ENCODE measurements at places on chromosomes 6 and 20.

GRCh38 chr20:46814366-46815232 is 80.0 kb upstream of the EYA2 start:
- peak; percentile 89 for DNase-seq

DNA sequence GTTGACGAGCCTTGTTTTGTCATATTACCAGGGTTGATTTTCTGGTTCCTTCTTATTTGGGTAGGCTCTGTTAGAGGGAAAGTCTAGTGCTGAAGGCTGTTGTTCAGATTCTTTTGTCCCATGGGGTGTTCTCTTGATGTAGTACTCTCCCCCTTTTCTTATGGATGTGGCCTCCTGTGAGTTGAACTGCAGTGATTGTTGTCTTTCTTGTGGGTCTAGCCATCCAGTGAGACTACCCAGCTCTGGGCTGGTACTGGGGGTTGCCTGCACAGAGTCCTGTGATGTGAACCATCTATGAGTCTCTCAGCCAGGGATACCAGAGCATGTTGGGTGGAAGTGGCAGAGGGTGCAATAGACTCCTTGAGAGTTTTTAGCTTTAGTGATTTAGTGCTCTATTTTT is 680.6 kb downstream of the RFPL4B start:
- no peak for DNase-seq

DNA sequence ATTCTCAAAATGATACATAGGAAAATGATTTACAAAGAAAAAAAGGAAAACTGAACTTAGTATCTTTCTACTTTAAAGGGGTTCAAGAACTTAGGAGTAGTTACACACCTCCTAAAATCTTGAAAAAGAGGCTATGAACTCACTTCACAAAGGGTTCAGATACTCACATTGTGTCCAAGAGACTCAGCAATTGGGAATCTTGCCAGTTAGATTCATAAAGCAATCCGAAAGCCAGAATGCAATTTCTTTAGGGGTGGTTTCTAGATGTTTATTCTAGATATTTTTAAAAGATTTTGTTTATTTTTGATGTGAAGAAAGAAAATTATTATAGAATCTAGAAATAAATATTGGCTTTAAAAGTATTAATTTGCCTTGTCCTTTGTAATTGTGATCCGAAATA is 1.7 kb upstream of the MYB start:
- no peak for DNase-seq

DNA sequence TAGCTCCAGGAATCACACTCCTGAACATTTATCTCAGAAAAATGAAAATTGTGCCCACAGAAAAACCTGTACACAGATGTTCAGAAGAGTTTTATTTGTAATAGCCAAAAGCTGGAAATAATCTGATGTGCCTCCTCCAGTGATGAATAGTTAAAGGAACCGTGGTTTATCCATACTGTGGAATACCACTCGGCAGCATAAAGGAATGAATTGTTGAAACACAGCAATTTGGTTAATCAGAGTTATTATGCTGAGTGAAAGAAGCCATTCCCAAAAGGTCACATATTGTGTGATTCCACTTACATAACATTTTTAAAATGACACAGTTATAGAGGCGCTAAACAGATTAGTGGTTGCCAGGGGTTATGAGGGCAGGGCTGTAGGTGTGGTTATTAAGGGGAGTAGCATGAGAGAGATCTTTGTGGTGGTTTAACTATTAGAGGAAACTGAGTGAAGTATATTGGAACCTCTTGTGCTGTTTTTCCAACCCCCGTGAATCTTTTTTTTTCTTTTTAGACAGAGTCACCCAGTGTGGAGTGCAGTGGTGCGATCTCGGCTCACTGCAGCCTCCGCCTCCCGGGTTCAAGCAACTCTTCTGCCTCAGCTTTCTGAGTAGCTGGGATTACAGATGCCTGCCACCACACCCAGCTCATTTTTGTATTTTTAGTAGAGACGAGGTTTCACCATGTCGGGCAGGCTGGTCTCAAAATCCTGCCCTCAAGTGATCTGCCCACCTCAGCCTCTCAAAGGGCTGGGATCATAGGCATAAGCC is 26.2 kb downstream of the PSMF1 start:
- no peak for DNase-seq

- peak; percentile 72 for DNase-seq
Observed at GRCh38 chr6:138465007-138465645, 34.2 kb downstream of the NHSL1 start.

DNA sequence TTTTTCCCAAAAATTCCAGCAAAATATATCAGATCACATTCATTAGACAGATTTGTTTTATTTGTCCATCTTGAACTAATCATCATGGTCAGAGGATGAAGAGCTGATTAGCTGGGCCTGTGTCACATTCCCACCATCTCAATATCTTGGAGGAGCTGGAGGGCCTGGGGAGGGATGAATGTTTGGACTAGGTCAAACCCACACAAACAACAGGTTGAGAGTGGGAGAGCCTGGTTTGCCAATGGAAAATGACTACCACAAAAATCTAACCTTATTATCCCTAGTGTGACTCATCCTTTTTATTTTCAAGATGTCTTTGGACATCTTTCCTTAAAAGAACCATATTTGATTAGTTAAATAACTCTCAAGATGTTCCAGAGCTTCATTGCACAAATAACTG is 242.4 kb downstream of the OGFRL1 start:
- DNase-seq: no peak

GRCh38 chr6:115677198-115677597 is 383.5 kb downstream of the FRK start:
- no peak for DNase-seq

- DNase-seq: no peak
Observed at GRCh38 chr20:44448753-44449546, 26.7 kb upstream of the TTPAL start.

- DNase-seq: no peak
Observed at GRCh38 chr6:75347898-75348610, 63.5 kb upstream of the TMEM30A start.

- no peak for DNase-seq
Observed at GRCh38 chr6:129015721-129016120, 132.8 kb downstream of the LAMA2 start.

DNA sequence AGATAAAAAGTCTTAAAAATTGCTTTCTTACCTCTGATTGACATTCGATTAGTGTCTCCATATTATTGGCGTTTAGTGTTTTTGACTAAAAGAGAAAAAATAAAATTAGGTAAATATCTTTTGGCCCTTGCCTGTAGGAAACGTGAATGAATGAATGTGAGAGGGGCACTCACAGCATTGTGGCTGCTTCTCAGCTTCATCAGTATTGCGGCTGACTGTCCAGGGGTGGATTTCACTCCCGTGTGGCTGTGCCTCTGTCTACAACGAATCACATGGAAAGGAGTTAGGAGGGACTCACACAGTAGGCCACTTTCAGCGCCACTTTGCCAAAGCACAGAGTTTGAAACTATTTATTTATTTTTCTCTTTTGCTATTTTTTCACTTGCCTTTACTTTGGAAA is 844 bp downstream of the TAGAP start:
- no peak for DNase-seq

GRCh38 chr6:137157601-137158000 is 15.8 kb downstream of the IL22RA2 start:
- DNase-seq: no peak

DNA sequence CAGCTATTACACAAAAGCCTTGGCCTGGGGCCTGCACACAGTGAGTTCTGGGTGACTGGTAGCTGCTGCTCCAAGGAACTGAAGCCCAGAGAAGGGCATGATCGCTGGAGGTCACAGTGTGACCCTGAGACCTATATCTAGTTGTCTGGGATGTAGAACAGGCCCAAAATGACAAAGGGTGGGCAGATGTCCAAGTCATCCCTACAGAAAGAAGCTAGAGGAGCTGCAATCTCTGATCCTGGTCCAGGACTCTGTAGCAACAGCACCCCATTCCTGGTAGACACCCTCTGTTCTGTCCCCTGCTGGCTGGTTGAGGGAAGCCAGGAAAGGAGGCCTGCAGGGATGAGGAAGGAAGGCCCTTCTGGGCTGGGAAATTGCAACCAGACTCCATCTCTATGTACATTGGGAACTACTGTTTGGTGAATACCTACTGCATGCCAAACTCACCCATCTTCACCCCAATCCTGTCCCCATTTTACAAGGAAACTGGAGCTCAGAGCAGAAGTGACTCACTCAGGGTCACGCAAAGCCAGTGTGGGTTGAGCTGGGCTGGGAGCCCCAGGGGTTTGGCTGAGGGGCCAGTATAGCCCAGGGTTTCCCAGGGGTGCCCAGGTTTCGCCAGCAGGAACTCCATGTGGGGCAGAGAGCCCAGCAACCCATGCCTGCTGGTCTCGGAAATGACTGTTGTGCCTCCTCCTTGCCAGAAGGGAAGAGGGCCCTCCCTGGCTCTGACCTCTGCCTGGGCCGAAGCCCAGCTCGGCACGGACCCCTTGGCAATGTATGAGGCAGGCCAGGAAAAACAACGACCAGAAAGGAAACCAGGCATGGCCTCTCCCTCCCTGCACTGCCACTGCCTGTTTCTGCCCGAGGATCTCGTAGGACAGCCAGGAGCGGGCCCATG is 44.9 kb upstream of the TLDC2 start:
- peak; percentile 75 for DNase-seq

GRCh38 chr20:41299899-41300298 is 17.6 kb downstream of the ZHX3 start:
- no peak for DNase-seq

DNA sequence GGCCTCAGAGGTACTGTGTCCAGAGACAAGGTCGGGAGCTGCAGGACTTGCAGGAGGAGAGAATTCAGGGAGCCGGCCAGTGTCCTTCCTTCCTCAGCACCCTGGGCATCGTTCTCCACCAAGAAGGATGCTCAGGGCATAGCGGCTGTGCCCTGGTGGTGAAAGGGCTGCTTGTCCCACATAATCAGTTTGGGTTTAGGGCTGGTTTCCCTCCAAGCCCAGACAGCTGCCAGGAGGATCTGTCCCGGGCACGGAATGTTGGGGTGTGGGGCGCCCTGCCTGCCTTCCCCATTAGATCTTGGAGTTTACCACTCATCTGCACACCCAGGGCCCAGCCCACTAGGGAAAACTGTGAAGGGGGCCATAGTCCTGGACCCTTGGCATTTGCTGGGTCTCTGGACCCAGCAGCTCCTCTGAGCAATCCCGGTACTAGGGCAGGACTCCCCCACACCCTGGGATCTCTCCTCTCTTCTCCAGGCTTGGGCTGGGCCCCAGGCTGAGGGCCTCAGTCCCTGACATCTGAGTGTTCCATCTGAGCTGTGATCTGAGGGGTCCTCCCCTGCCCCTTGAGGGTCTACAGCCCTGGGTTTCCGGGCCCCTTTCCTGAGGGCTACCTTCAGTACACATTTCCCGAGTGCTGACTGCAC is 18.6 kb upstream of the SPDEF start:
- peak; percentile 5 for DNase-seq

GRCh38 chr6:142302421-142303175 is 791 bp downstream of the ADGRG6 start:
- DNase-seq: peak; percentile 12

- peak; percentile 66 for DNase-seq
Observed at GRCh38 chr6:148885136-148885865, 138.5 kb downstream of the UST start.

All from AG08396 (cell line).